DND-41 (cell line): ENCODE measurements at places on chromosomes 3 and 15.

- no peaks in the 10 kb centered on the region for H3K27me3 ChIP-seq
- H3K27ac ChIP-seq = no peak overlapping the region
- H3K4me3 ChIP-seq = no peak overlapping the region
Observed at GRCh38 chr3:99925584-99926230, 108.0 kb downstream of the CMSS1 start.

GRCh38 chr3:73848173-73848906, 223.6 kb upstream of the PDZRN3 start:
- no peak for DNase-seq
- no peak overlapping the region for H3K4me3 ChIP-seq
- no peaks in the 10 kb centered on the region for H3K27me3 ChIP-seq
- H3K4me1 ChIP-seq = no peaks in the 10 kb centered on the region

DNA sequence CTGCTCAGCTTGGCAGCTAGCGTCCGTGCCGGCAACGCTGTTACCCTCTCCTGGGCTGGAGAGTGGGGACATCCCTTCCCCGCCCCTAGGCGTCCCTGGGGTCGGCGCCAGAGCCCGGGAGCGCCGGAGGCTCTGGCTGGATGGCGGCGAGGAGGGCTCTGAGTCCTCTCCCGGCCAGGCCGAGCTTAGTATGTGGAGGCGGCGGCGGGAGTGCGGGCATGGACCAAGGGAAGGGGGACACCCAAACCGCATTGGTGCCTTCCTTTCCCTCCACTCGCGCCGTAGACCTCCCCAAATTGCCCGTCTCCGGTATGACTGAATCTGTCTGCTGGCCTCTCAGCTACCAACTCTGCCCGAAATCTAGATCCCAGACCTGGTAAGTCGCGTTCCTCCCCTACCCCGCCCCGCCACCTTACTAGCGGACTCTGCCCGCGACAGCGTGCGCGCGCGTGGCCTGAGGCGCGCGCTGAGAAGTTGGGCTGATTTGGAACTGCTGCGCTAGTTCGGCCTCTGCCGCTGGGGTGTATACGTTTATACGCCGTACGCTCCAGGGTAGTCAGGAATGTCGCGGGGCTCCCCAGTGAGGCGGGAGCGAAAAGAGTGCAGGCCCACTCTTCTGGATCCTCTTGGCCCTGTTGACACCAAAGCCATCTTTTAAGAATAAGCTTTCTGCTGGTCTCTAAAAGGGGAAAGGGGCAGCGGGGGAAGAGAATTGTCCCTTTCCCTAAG, 12.2 kb downstream of the ZIC1 start:
- no peaks in the 10 kb centered on the region for H3K27me3 ChIP-seq
- H3K4me3 ChIP-seq = no peak overlapping the region
- H3K4me1 ChIP-seq = no peaks in the 10 kb centered on the region
- H3K27ac ChIP-seq = no peak overlapping the region

- no peaks in the 10 kb centered on the region for H3K36me3 ChIP-seq
- H3K27me3 ChIP-seq = peaks cover 20% of the 10 kb centered on the region
- no peaks in the 10 kb centered on the region for H3K4me1 ChIP-seq
- H3K4me3 ChIP-seq = no peak overlapping the region
Observed at GRCh38 chr3:150067561-150067960, 96.9 kb upstream of the PFN2 start.

- no peaks in the 10 kb centered on the region for H3K27me3 ChIP-seq
- H3K4me1 ChIP-seq = peaks cover 68% of the 10 kb centered on the region
Observed at GRCh38 chr15:90932660-90932991, 277 bp upstream of the HDDC3 start.

- H3K27me3 ChIP-seq = no peaks in the 10 kb centered on the region
- no peak for DNase-seq
- no peak overlapping the region for H3K4me3 ChIP-seq
Observed at GRCh38 chr15:82168757-82169156, 93.8 kb downstream of the EFL1 start.

GRCh38 chr15:66721020-66721419, 19.0 kb downstream of the SMAD6 start:
- H3K27me3 ChIP-seq = no peaks in the 10 kb centered on the region
- H3K4me3 ChIP-seq = no peak overlapping the region; the same call in 1 of the 2 replicates
- H3K36me3 ChIP-seq = peaks cover 45% of the 10 kb centered on the region
- DNase-seq = peak; percentile 85

- no peaks in the 10 kb centered on the region for H3K27me3 ChIP-seq
- no peaks in the 10 kb centered on the region for H3K4me1 ChIP-seq
- H3K4me3 ChIP-seq = no peak overlapping the region
- H3K27ac ChIP-seq = no peak overlapping the region
- H3K36me3 ChIP-seq = no peaks in the 10 kb centered on the region
Observed at GRCh38 chr3:146256851-146257486, 6.1 kb upstream of the PLSCR4 start.

GRCh38 chr3:47824541-47825473, 21.9 kb downstream of the DHX30 start:
- peak overlapping the region; percentile 52 for H3K4me3 ChIP-seq
- DNase-seq = peak; percentile 81
- peaks cover 35% of the 10 kb centered on the region for H3K4me1 ChIP-seq
- peaks cover 58% of the 10 kb centered on the region for H3K36me3 ChIP-seq
- H3K27ac ChIP-seq = peak overlapping the region; percentile 76

DNA sequence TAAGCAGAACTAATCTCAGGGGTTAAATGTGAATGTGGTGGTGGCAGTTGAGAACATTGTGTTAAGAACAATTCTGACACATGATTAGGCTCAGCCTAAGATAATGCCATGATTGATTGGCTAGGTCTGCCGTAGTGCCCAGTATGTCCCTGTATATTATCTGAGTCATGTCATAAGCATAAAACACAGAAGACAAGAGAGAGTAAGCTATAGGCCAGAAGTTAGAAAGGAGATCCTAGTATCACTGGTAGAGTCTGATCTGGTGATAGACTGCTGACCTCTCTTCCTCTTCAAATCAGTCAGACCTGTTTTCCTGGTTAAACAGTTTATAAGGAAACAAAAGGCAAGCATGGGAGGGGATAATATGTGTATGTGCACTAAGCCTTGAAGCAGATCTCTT, 30.1 kb upstream of the ATP8B4 start:
- no peaks in the 10 kb centered on the region for H3K4me1 ChIP-seq
- no peak overlapping the region for H3K4me3 ChIP-seq
- no peaks in the 10 kb centered on the region for H3K27me3 ChIP-seq
- H3K36me3 ChIP-seq = no peaks in the 10 kb centered on the region
- no peak overlapping the region for H3K27ac ChIP-seq

- peaks cover 16% of the 10 kb centered on the region for H3K4me1 ChIP-seq
- no peaks in the 10 kb centered on the region for H3K27me3 ChIP-seq
- H3K36me3 ChIP-seq = no peaks in the 10 kb centered on the region
- no peak overlapping the region for H3K27ac ChIP-seq
Observed at GRCh38 chr3:194279101-194279500, 72.0 kb downstream of the CPN2 start.

GRCh38 chr3:183548262-183548769, 7.2 kb downstream of the KLHL6 start:
- no peak for DNase-seq
- H3K36me3 ChIP-seq = no peaks in the 10 kb centered on the region
- H3K4me3 ChIP-seq = no peak overlapping the region
- no peak overlapping the region for H3K27ac ChIP-seq

GRCh38 chr3:169659096-169659819, 4.3 kb downstream of the MECOM start:
- H3K4me3 ChIP-seq = no peak overlapping the region
- peaks cover 20% of the 10 kb centered on the region for H3K27me3 ChIP-seq
- no peaks in the 10 kb centered on the region for H3K36me3 ChIP-seq
- no peaks in the 10 kb centered on the region for H3K4me1 ChIP-seq

GRCh38 chr3:1902416-1902815, 196.2 kb upstream of the CNTN4 start:
- no peak overlapping the region for H3K4me3 ChIP-seq
- no peaks in the 10 kb centered on the region for H3K27me3 ChIP-seq
- H3K27ac ChIP-seq = no peak overlapping the region

DNA sequence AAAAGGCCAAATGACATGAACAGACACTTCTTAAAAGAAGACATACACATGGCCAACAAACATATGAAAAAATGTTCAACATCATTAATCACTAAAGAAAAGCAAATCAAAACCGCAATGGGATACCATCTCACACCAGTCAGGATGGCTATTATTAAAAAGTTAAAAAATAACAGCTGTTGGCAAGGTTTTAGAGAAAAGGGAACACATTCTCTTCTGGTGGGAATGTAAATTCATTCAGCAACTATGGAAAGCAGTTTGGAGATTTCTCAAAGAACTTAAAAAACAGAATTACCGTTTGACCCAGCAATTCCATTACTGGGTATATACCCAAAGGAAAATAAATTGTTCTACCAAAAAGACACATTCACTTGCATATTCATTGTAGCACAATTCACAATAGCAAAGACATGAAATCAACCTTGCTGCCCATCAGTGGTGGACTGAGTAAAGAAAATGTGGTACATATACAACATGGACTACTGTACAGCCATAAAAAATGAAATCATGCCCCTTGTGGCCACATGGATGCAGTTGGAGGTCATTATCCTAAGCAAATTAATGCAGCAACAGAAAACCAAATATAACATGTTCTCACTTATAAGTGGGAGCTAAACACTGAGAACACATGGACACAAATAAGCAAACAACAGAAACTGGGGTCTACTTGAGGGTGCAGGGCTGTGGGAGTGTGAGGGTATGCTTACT, 190.7 kb upstream of the MCTP2 start:
- H3K27me3 ChIP-seq = no peaks in the 10 kb centered on the region
- H3K36me3 ChIP-seq = no peaks in the 10 kb centered on the region
- no peaks in the 10 kb centered on the region for H3K4me1 ChIP-seq
- H3K4me3 ChIP-seq = no peak overlapping the region
- no peak overlapping the region for H3K27ac ChIP-seq
- DNase-seq = no peak

- peak within 1 kb of the TSS; percentile 80 for H3K4me3 ChIP-seq
- peak; percentile 92 for DNase-seq
- no peaks in the 10 kb centered on the region; the same call in none of the 2 replicates for H3K36me3 ChIP-seq
- H3K27ac ChIP-seq = peak within 1 kb of the TSS; percentile 74
- H3K27me3 ChIP-seq = no peaks in the 10 kb centered on the region
- peaks cover 38% of the 10 kb centered on the region for H3K4me1 ChIP-seq
Observed at GRCh38 chr3:136818769-136819391, at the start of gene SLC35G2. Gene SLC35G2 (plus strand): TSS chr3:136819126. CDS start chr3:136854461, 35,335 bp downstream.

GRCh38 chr3:13105181-13105895, 32.1 kb upstream of the IQSEC1 start:
- H3K27ac ChIP-seq = no peak overlapping the region
- DNase-seq = no peak
- H3K4me3 ChIP-seq = no peak overlapping the region
- no peaks in the 10 kb centered on the region for H3K4me1 ChIP-seq
- H3K27me3 ChIP-seq = no peaks in the 10 kb centered on the region

GRCh38 chr3:130757611-130758150, 11.1 kb upstream of the PIK3R4 start:
- H3K4me1 ChIP-seq = peaks cover 3% of the 10 kb centered on the region; the same call in 1 of the 2 replicates
- H3K4me3 ChIP-seq = no peak overlapping the region
- no peak for DNase-seq

DNA sequence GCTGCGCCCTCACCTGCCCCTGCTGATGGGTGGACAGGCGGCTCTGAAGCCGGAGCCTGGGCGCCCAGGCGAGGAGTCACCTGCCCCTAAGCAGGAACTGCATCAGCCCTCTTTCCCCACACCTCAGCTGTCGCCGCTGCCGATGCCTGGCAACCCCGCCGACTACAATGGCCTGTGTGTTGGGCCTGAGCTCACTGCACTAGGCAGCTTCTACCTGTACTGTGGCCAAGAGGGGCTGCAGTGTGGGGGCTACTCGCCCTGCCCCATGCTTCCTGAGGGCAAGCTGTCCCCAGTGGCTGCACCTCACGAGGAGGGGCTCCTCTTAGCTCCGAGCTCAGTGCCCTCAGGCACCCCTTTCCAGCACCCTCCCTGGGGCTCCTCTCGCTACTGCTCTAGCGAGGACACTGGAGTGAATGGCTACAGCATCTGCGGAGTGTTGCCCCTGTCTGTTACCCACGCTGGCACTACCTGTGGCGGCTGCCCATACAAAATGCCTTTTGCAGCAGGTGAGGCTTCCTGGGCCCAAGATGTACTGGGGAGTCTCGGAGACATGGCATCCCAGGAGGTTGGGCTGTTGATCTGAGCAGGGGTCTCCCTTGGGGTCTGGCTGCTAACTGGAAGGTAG, 11.3 kb upstream of the CHST14 start:
- H3K27ac ChIP-seq = no peak overlapping the region
- no peak overlapping the region for H3K4me3 ChIP-seq
- DNase-seq = no peak
- H3K36me3 ChIP-seq = peaks cover 52% of the 10 kb centered on the region
- H3K27me3 ChIP-seq = no peaks in the 10 kb centered on the region

DNA sequence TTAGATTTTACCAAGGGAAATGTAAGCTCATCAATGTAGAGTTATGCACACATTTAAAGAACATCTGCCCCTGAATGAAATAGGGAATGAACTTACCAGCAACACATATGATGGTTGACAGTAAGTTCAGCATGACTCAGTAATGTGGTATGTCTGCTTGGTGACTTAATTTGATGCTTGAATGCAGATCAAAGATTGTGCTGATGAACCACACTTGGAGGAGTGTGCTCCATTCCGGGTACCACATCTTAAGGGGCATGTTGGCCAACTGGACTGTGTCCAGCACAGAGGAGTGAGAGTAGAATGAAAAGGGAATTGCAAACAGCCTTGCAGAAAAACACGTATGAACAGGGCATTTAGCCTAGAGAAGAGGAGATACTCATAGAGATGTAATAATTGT, 171.0 kb upstream of the RARB start:
- no peaks in the 10 kb centered on the region for H3K36me3 ChIP-seq
- no peak overlapping the region for H3K4me3 ChIP-seq
- no peak overlapping the region for H3K27ac ChIP-seq
- DNase-seq = no peak
- H3K4me1 ChIP-seq = no peaks in the 10 kb centered on the region

- H3K27ac ChIP-seq = no peak overlapping the region
- no peaks in the 10 kb centered on the region for H3K27me3 ChIP-seq
- no peak for DNase-seq
- no peak overlapping the region for H3K4me3 ChIP-seq
Observed at GRCh38 chr15:80915472-80915871, 74.1 kb downstream of the MESD start.

GRCh38 chr15:66849393-66849745, 147.3 kb downstream of the SMAD6 start:
- no peaks in the 10 kb centered on the region for H3K27me3 ChIP-seq
- no peak overlapping the region for H3K27ac ChIP-seq
- no peak overlapping the region for H3K4me3 ChIP-seq

GRCh38 chr3:84755860-84756259, 202.9 kb upstream of the CADM2 start:
- H3K27me3 ChIP-seq = no peaks in the 10 kb centered on the region
- no peaks in the 10 kb centered on the region for H3K36me3 ChIP-seq
- no peak overlapping the region for H3K27ac ChIP-seq
- DNase-seq = no peak
- H3K4me3 ChIP-seq = no peak overlapping the region

GRCh38 chr3:12224181-12225147, 64.4 kb upstream of the PPARG start:
- H3K27ac ChIP-seq = no peak overlapping the region
- no peaks in the 10 kb centered on the region for H3K4me1 ChIP-seq
- DNase-seq = no peak
- H3K36me3 ChIP-seq = no peaks in the 10 kb centered on the region
- H3K4me3 ChIP-seq = no peak overlapping the region
- no peaks in the 10 kb centered on the region for H3K27me3 ChIP-seq
